ENCODE measurements at places on chromosomes 12 and 14. TPM values are rescaled to one million over a fixed set of nuclear protein-coding genes. Genes with fewer than 3 reads are reported as not detected.

- no peak for DNase-seq
Observed at GRCh38 chr14:42459171-42459685, 852.6 kb downstream of the LRFN5 start.

GRCh38 chr14:90846511-90846910, 30.3 kb upstream of the TTC7B start:
- no peak for DNase-seq

DNA sequence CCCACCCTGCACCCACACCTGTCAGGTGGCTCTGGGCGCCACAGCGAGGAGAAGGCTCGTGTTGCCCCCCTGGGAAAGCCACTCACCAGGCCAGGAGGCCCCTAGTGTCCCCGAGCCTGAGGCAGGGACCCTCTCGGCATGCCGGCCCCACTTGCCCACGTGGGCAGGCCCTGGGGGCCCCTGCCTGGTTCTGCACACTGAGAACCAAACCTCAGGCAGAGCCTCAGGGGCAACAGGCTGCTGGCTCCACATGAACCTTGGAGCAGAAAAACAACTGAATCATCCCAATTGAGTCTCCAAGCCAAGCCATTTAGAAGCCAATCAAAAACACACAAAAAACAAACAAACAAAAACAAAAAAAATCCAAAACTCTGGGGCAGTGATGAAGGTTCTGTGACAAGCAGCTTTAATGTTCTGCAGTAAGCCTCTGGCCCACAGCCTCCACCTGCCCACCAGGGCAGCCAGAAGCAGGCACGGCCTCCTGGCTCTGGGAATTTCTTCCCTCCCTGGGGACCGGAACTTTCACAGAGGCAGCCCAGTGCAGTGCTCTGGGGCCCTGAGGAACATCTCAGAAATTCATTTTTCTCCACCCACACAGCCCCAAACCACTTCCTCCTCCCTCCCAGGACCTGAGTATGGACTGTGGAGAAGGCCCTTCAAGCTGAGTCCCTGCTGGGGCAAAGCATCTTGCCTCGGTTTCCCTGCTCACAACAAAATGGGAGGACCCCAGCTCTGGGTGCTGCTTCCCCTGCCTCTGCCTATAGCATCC, 90.2 kb downstream of the CHGA start:
- DNase-seq: peak; percentile 65

GRCh38 chr12:25759752-25760151, 198.7 kb upstream of the RASSF8 start:
- no peak for DNase-seq

DNA sequence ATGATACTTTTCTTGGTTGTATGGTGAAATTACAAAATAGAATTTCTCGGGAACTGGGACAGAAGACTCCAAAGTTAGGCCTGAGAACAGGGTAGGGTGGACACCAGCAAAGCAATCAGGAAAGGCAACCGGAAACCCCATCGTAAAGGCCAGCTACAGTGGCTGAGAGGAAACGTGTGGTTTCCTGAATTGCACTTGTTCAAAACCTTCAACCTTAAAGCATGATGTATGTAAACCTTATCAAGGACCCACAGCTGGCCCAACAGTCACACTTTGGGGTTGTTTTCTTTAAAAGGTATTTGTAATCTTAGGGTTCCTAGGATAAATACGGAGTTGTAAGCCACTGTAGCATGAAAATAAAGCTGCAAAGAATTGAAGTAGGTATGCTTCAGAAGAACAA, 2.2 kb upstream of the PTGDR start:
- DNase-seq: no peak

DNA sequence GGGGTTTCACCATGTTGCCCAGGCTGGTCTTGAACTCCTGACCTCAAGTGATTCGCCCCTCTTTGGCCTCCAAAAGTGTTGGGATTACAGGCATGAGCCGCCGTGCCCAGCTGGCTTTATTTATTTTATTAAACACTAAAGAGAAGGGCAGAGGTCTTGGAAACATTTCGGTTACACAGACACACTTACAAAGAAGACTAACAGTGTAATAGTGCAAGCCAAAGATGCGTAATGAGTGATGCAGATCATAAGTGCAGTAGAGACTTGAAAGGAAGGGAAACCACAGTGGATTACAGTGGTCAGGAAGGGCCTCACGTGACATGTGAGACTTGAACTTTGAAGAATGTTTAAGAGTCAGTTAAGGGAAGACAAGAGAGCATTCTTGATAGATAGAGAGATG, 33.9 kb upstream of the CDK17 start:
- DNase-seq: peak; percentile 70

DNA sequence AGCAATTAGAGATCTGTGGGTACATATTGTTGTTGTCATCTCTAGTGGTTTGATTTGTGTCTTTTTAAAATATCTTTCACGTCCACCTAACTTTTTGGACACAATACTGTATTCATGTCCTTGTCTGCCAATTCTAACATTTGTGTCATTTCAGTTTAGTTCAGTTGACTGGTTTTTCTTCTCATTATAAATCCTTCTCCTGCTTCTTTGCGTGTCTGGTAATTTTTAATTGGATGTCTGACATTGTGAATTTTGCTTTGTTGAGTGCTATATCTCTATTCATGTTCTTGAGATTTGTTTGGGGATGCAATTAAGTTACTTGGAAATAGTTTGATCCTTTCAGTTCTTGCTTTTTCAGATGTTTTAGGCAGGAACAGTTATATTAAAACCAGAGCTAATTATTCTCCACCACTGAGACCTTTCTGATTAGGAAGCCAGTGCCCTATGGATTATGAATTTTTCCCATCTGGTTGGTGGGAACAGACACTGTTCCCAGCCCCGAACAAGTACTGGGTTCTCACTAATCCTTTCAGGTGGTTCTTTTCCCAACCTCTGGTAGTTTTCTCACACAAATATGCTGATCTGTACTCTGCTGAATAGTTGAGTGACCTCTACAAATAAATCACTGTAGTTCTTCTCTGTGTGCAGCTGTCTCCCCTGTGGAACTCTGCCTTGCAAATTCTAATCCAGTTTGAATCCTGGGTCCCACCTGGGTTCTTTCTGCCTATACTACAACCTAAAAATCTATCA, 91.1 kb upstream of the DYNC1H1 start:
- no peak for DNase-seq

GRCh38 chr12:132422381-132423043, 67.4 kb upstream of the FBRSL1 start:
- no peak for DNase-seq

FSCB gene
- total RNA-seq: not detected

Data from MG63 (cell line).